ENCODE measurements at places on chromosomes 3 and 15.

- peak; percentile 54 for DNase-seq
Observed at GRCh38 chr3:151837057-151837456, 23.1 kb downstream of the AADAC start.

DNA sequence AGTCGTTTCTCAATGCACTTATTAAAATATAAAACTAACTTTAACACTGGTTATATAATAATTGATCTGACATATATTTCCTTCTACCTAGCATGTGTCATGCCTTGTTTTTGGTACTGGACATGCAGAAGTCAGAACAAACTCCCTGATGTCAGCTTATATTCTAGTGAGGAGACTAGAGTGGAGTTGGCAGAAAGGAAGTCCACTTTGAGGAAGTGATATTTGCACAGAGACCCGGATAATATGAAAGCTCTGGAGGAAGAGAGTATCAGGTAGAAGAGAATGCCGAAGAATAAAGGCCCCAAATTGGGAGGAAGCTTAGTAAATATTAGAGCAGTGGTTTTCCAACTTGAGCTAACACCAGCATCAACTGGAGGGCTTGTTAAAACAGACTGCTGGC lies 24.6 kb upstream of the ZNF280D start:
- DNase-seq, result no peak

DNA sequence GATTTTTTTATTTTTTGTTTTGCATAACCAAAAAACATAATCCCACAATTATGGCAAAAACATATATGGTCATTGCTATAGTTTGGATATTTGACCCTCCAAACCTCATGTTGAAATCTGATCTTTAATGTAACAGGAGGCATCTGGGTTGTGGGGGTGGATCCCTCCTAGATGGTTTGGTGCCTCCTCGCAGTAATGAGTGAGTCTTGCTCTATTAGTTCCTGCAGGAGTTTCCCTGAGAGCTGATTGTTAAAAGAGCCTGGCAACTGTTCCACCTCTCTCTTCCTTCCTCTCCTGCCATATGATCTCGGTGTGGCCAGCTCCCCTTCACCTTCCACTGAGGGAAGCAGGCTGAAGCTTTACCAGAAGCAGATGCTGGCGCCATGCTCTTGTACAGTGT lies 33.2 kb upstream of the TRIM59 start:
- no peak for DNase-seq

DNA sequence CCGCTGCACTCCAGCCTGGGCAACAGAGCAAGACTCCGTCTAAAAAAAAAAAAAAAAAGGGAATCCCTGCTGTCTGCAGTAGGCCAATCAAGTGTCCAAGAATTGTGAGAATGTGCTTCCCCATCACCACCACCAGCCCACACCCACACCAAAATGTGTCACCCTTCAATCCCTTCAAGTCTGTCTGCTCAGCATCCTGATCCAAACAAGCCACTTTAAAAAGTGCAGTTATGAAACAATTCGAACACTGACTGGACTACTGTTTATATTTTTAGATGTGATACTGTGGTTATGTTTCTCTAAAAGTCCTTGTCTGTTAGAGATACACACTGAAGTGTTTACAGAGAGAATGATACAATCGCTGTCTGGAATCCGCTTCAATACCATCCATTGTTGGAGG lies 78.1 kb upstream of the CGNL1 start:
- DNase-seq, result no peak

GRCh38 chr3:52288674-52289073 lies 1.0 kb downstream of the GLYCTK start:
- no peak for DNase-seq

GRCh38 chr15:28017423-28017924 lies 81.6 kb downstream of the OCA2 start:
- DNase-seq, result no peak

- DNase-seq, result no peak
Observed at GRCh38 chr3:53550005-53550620, 55.7 kb downstream of the CACNA1D start.

GRCh38 chr3:150945226-150946032 lies 27.1 kb downstream of the CLRN1 start:
- peak; percentile 8 for DNase-seq

- peak; percentile 65 for DNase-seq
Observed at GRCh38 chr3:184368586-184369183, 7.2 kb downstream of the POLR2H start.

- no peak for DNase-seq
Observed at GRCh38 chr3:191869738-191870415, 408.9 kb downstream of the PYDC2 start.

GRCh38 chr3:43343815-43344214 lies 57.5 kb downstream of the SNRK start:
- no peak for DNase-seq

Measured in GM04503 (cell line).